ENCODE measurements at places on chromosomes 3 and 15. TPM values are rescaled to one million over a fixed set of nuclear protein-coding genes. Genes with fewer than 3 reads are reported as not detected.

DNA sequence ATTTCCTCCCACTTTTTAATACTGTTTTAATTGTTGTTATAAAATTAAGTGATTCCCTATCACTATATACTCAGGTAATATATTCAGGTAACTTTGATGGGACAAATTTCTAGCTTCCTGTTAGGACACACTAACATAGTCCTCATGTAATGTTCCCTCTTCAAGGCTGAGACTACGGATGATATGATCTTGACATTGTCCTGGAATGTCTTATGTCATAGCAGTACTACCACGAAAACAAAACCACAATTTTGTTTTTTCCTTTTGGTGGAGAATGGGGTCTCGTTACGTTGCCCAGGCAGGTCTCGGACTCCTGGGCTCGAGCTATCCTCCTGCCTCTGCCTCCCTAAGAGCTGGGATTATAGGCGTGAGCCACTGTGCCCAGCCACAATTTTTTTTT is 26.8 kb upstream of the IP6K2 start:
- no peak for DNase-seq
- H3K36me3 ChIP-seq, result no peaks in the 10 kb centered on the region
- no peaks in the 10 kb centered on the region for H3K27me3 ChIP-seq
- peaks cover 18% of the 10 kb centered on the region for H3K4me1 ChIP-seq
- H3K27ac ChIP-seq, result no peak overlapping the region
- no peak overlapping the region for H3K4me3 ChIP-seq

DNA sequence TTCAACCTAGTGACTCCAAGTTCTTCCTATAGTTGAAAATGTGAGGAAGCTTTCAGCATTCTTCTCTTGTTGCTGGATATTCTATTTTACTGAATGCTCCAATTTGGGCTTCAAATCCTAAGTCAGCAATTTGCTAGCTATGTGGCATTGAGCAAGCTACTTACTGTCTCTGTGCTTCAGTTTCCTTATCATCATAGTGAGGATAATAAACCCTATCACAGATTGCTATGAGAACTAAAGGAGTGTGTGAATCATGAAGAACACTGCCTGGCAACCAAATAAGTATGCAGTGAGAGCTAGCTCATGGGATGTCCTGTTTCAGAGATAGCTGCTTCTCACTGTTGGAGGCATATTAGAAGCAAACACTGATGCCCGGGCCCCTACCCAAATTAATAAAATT is 163.8 kb upstream of the CDIN1 start:
- H3K36me3 ChIP-seq, result no peaks in the 10 kb centered on the region
- no peaks in the 10 kb centered on the region for H3K4me1 ChIP-seq
- no peak overlapping the region for H3K27ac ChIP-seq

DNA sequence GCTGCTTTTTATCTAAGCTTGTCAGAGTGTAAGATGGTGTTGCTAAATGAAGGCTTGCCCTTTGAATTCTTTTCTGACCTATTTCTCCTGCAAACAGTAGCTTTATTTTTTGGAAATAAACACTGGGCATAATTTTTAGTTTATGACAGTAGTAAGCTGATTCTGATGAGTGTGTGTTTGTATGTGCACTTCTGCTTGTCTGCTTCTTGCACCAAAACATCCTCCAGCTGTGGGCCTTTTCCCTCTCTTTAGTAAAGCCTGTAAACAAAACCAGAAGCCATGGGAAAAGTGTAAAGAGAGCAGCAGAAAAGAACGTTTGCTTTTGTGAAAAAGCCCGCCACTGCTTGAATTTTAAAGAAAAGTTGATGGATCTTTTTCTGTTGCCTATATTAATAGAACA is 136.4 kb upstream of the IL12A start:
- no peaks in the 10 kb centered on the region for H3K27me3 ChIP-seq
- H3K4me1 ChIP-seq, result no peaks in the 10 kb centered on the region
- H3K36me3 ChIP-seq, result no peaks in the 10 kb centered on the region
- H3K4me3 ChIP-seq, result no peak overlapping the region
- DNase-seq, result no peak

- no peak for DNase-seq
- H3K27me3 ChIP-seq, result no peaks in the 10 kb centered on the region
- no peaks in the 10 kb centered on the region for H3K4me1 ChIP-seq
- no peak overlapping the region for H3K4me3 ChIP-seq
Observed at GRCh38 chr3:112121577-112122547, 11.2 kb downstream of the GCSAM start.

The MAPKAPK3 gene
- 27.3 TPM for total RNA-seq

GRCh38 chr3:128863560-128863959 is 15.9 kb upstream of the ACAD9 start:
- no peak for DNase-seq
- H3K27ac ChIP-seq, result no peak overlapping the region
- no peaks in the 10 kb centered on the region for H3K36me3 ChIP-seq
- no peaks in the 10 kb centered on the region for H3K27me3 ChIP-seq
- no peaks in the 10 kb centered on the region for H3K4me1 ChIP-seq

The SEMA4B gene
- total RNA-seq, result 102 TPM

DNA sequence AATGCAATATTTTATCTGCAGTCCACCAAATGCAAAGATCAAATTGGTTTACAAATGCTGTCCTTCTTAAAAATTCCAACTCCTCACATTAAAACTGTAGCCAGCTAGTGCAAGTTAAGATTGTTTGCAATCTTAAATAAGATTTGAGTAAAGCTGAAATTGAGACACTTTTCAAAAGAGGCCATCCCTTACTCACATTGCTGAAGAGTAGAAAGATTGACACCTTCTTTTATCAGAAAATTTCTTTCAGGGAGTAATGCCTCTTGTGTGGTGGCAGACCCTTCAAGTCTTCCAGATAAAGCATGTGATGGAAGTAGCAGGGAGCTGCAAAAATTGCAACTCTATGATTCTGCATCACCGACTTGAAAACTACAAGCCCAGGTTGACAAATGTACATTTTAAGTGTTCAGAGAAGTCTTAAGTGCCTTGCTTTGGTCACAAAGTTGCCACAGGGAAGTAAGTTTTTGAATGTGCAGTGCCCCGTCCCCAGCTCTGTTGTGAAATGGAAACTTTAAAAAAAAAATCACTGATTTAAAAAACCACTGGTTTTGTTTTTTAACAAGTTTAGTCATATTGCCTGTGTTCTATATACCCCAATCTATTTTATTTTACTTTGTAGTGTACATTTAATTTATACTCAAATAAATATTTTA is 12.6 kb downstream of the CD86 start:
- DNase-seq, result no peak
- no peaks in the 10 kb centered on the region for H3K4me1 ChIP-seq
- H3K36me3 ChIP-seq, result no peaks in the 10 kb centered on the region
- H3K27ac ChIP-seq, result peak overlapping the region; percentile 1
- no peak overlapping the region for H3K4me3 ChIP-seq

DNA sequence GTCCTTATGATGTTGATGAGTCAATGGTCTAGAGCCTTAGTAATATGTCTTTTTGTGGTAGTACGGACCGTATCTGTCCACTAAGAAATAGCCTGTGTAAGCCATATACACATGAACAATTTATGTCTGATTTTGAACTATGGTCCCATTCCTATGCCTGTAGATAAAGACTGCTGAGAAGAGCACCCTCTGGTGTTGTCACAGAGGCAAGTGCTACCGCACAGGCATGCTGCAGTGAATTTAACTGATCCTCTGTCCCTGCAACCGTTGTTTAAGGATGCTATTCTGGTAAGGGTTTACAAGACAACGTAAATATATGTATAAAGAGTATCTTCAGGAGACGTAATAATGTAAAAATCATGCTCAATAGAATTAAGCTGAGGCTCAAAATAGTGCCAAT is 170.7 kb downstream of the UBE3A start:
- no peak overlapping the region for H3K27ac ChIP-seq
- no peaks in the 10 kb centered on the region for H3K27me3 ChIP-seq
- H3K4me1 ChIP-seq, result no peaks in the 10 kb centered on the region
- no peak overlapping the region for H3K4me3 ChIP-seq
- no peaks in the 10 kb centered on the region for H3K36me3 ChIP-seq
- no peak for DNase-seq

The CLDN16 gene
- total RNA-seq, result not detected

The SPRED1 gene
- 28.0 TPM for total RNA-seq

DNA sequence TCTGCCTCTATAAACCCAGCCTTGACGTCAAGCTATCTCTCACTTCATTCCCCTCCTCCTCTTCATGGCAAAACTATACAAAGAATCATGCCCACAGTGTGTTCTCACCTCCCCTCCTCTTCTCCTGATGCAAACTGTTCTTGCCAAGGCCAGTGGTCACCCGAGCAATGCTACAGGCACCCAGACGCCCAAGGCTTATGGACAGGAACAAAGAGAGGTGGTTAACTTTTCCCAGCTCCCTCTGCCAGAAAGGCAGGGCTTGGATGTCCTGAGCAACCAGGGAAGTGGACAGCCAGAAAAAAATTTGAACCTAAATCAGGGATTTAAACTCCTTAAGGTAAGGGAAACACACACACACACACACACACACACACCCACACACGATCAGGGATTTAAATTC is 5.1 kb downstream of the SLC41A3 start:
- H3K27me3 ChIP-seq, result no peaks in the 10 kb centered on the region
- H3K4me1 ChIP-seq, result peaks cover 7% of the 10 kb centered on the region
- no peak overlapping the region for H3K27ac ChIP-seq
- no peak overlapping the region for H3K4me3 ChIP-seq
- no peak for DNase-seq

DNA sequence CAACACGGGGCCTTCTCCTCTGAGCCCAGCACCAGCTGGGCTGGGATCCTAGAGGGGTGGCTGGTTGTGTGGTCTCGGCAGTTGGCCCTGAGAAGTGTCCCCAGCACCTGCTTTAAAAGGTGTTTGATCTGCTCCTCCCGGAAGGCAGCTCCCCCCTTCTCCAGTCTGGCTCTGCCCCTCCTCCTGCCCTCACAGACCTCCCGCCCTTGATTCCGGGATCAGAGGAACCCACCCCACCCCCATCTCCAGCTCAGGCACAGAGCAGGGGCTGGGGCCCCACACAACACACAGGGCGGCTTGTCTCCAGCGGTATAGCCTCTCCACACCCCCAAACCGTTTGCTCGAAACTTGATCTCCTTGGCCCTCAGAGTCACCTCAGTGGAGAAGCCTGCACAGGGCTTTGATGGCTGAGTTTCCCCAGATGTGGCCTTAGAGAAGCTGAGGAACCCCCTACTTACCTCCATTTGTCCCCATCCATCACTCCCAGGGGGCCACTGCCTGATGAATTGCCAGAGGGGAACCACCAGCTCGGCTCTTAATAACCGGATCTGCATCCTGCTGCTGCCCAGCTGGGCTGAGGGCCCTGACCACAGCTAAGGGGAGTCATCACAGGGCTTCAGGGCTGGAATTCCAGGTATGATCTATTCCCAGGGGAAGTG is 6.4 kb upstream of the STRA6 start:
- no peaks in the 10 kb centered on the region for H3K4me1 ChIP-seq
- H3K27me3 ChIP-seq, result no peaks in the 10 kb centered on the region
- no peak for DNase-seq
- no peaks in the 10 kb centered on the region for H3K36me3 ChIP-seq
- H3K4me3 ChIP-seq, result no peak overlapping the region

The SLC12A8 gene
- 33.7 TPM for total RNA-seq

The SENP8 gene
- total RNA-seq, result 4.2 TPM

GRCh38 chr3:27880969-27881892 is 159.1 kb upstream of the EOMES start:
- H3K4me3 ChIP-seq, result no peak overlapping the region
- H3K27ac ChIP-seq, result no peak overlapping the region
- H3K27me3 ChIP-seq, result no peaks in the 10 kb centered on the region
- no peaks in the 10 kb centered on the region for H3K36me3 ChIP-seq
- no peaks in the 10 kb centered on the region for H3K4me1 ChIP-seq

- H3K27me3 ChIP-seq, result no peaks in the 10 kb centered on the region
- H3K4me1 ChIP-seq, result no peaks in the 10 kb centered on the region
- H3K27ac ChIP-seq, result no peak overlapping the region
- DNase-seq, result no peak
- no peaks in the 10 kb centered on the region for H3K36me3 ChIP-seq
Observed at GRCh38 chr15:69098771-69099170, 61.7 kb upstream of the GLCE start.

The CYP1A2 gene
- total RNA-seq, result not detected

DNA sequence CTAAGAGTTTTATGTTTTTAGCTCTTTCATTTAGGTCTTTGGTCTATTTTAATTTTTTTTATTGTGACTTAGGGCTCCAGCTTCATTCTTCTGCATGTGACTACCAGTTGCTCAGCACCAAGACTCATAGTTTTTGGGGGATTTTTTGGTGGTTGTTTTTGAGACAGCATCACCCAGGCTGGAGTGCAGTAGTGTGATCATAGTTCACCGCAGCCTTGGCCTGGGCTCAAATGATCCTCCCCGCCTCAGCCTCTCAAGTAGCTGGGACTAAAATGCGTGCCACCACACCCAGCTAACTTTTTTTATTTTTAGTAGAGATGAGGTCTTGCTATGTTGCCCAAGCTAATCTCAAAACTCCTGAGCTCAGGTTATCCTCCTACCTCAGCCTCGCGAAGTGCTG is 19.4 kb downstream of the CDV3 start:
- H3K36me3 ChIP-seq, result no peaks in the 10 kb centered on the region
- no peaks in the 10 kb centered on the region for H3K27me3 ChIP-seq
- H3K4me3 ChIP-seq, result no peak overlapping the region

The STRIT1 gene
- not detected for total RNA-seq

- no peaks in the 10 kb centered on the region for H3K27me3 ChIP-seq
- no peak for DNase-seq
- H3K36me3 ChIP-seq, result no peaks in the 10 kb centered on the region
- no peak overlapping the region for H3K4me3 ChIP-seq
Observed at GRCh38 chr3:142857056-142857455, 31.8 kb downstream of the PCOLCE2 start.

DNA sequence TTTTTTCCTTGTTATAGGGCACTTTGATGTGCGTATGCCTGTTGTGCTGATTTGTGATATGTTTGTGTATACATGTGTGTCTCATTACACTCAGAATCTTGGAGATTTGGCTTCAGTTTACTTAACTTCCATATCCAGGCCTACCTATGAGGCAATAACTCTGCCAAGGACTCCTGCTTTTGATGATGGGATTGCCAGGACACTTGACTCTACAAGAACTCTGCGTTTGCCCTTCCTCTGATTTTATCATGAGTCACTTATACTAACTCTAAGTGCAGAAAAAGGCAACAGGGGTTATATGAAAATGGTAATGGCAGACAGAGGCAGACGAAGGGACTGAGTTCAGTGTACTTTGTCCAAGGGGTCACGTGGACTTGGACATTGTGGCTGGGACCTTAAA is 33.6 kb downstream of the MCTP2 start:
- H3K36me3 ChIP-seq, result no peaks in the 10 kb centered on the region
- no peak overlapping the region for H3K27ac ChIP-seq
- no peak overlapping the region for H3K4me3 ChIP-seq
- no peaks in the 10 kb centered on the region for H3K27me3 ChIP-seq
- no peaks in the 10 kb centered on the region for H3K4me1 ChIP-seq
- DNase-seq, result no peak

The GOLGA8T gene
- total RNA-seq, result 0.16 TPM

- H3K36me3 ChIP-seq, result no peaks in the 10 kb centered on the region
- no peak for DNase-seq
- H3K27me3 ChIP-seq, result no peaks in the 10 kb centered on the region
- H3K27ac ChIP-seq, result no peak overlapping the region
- no peak overlapping the region for H3K4me3 ChIP-seq
Observed at GRCh38 chr3:61053781-61054496, 197.3 kb downstream of the FHIT start.

DNA sequence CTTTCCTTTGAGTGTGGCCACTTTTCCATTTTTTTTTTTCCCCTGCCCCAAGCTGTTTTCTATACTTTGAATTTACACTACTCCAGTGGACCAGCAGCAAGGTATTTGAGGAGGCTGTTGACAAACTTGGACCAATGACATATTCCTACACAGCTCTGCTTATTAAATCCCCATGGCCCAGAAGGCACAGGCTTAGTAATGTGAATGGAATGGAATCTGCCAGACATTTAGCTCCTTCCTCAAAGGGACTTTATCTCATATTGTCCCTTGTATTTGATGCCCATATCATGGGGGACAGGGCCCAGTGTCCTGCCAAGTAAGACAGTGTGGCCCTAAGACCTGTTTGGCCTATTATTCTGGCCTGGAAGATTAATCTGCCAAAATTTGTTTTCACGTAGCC is 107.5 kb downstream of the CHCHD6 start:
- H3K36me3 ChIP-seq, result no peaks in the 10 kb centered on the region
- no peak overlapping the region for H3K27ac ChIP-seq
- no peaks in the 10 kb centered on the region for H3K4me1 ChIP-seq
- H3K4me3 ChIP-seq, result no peak overlapping the region

Data from colonic mucosa (tissue), 4 donors.